DMS53 (cell line): ENCODE measurements at places on chromosomes 1 and 21.

DNA sequence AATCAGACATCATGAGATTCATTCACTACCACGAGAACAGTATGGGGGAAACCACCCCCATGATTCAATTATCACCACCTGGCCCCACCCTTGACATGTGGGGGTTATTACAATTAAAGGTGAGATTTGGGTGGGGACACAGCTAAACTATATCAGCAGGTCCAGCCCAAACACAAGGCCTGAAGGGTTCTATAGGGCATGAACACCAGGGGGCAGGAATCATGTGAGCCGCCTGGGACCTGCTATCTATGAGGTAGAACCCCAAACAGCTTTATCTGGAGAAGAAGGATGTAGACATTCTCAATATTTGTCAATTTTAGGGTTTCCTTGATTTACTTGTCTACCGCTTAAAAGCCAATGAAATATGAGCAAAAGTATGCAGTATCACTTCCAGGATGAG, 294.9 kb upstream of the DEPDC1 start:
- DNase-seq = peak; percentile 49

GRCh38 chr1:28286111-28286510, 26.8 kb downstream of the SESN2 start:
- DNase-seq = no peak

DNA sequence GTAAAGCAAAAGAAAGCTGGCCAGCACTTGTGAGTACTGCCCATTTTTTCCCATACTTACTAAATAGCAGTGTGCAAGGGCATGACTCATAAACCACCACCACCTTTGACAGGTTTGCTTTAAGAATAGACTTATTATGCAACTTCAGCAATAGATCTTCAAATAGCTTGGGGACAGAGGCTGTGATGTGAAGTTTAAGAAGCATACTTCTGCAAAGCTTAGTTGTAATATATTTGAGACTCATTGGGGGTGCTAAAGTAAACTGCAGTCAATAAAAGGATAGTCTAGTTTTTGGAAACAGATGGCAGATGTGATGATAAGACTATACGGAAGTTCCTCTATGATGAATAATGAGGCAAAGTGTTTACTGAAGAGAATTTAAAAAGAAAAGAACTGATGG, 210.0 kb downstream of the PLA2G4A start:
- DNase-seq = peak; percentile 57

- DNase-seq = no peak
These were observed 7.8 kb upstream of the CDC20 start for GRCh38 chr1:43350976-43351375.
